ENCODE measurements at places on chromosomes 5 and 9.

DNA sequence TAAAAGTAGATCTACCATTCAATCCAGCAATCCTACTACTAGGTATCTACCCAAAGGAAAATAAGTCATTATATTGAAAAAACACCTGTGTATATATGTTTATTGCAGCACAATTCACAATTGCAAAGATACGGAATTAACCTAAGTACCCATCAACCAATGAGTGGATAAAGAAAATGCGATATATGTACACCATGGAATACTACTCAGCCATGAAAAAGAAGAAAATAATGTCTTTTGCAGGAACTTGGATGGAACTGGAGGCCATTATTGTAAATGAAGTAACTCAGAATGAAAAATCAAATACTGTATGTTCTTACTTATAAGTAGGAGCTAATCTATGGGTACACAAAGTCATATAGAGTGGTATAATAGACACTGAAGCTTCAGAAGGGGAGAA is 63.4 kb upstream of the PITX1 start:
- no peak for DNase-seq

DNA sequence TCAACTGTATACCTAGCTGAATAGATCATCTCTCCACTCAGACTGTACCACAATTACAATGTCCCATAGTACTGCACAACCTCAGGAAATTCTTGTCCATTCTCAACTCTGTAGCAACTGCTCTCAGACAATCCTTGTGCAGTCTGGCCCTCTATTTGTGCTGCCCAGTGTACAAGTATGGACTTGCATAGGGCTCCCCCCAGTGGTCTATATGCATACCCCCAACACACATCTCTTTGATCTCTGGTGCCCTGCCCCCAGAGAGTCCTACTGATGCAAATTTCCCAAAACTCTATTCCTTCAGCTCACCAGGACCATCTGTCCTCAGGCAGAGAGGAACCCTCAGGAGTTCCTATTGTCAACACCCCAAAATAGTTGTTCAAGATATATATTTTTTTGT is 205.3 kb downstream of the SLCO4C1 start:
- no peak for DNase-seq

GRCh38 chr5:14453481-14453880 is 128.1 kb upstream of the OTULINL start:
- DNase-seq, result no peak

- DNase-seq, result no peak
Observed at GRCh38 chr5:148970876-148971275, 92.0 kb downstream of the SH3TC2 start.

DNA sequence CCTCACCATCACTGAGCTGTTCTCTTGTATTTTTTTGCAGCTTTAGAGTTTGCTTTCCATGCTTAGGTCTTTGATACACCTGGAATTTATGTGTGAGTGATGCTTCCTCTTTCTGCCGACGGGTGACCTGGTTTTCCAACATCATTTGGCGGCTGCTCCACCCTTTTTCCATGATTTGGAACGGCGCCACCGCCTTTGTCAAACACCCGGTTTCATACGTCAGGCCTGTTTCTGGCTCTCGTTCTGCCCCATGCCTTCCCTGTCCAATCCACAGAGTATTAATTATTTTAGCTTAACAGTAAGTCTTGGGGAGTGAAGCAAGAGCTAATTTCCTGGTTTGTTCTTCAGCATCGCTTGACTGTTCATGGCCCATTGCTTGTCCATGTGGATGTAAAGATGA is 30.2 kb downstream of the CACNA1B start:
- DNase-seq, result no peak

GRCh38 chr5:176549871-176550270 is 729 bp downstream of the CDHR2 start:
- no peak for DNase-seq

DNA sequence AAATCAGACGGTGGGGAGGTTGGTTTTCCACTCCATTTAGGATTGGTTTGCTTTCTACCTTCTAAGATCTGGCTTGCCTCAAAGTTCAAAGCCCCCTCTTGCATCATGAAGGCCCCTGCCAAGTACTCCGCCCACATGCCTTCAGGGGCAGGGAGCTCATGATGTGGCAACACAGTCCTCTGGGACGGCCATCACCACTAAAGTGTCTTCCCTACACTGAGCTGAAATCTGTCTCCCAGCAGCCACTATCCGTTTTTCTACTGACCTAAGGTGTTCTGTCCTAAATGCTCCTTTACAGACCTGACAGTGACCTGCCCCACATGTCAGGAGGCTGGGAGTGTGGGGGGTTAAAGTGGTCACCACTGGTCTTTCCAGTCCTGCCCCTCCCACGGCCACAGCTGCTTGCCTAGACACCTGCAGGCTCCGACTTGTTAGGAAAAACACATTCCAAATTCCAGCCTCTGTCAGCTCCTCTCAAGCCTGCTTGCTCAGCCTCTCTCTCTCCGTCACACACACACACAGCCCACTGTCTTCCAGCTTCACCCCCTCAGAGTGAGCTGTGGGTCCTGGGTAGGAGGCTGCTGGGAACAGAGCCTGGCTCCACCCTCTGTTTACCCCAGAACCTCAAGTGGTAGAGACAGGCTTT is 44.9 kb downstream of the SHB start:
- DNase-seq, result no peak

DNA sequence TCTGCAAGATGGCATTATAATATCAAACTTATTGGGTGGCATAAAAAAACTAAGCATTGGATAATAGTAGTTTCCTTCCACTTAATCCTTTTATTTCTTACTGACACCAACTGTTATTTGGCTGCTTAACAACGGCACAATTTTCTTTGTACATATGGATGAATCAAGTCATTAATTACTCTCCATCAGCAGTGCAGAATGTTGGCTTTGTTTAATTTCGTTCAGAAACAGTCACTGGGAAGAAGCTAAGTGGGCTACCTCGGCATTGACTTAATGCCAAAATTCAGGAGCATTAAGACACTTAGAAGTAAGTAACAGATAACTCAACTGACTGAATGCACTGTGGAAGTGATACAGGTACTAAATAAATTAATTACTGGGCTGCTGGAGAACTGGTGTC is 460.4 kb downstream of the CTNND2 start:
- no peak for DNase-seq

DNA sequence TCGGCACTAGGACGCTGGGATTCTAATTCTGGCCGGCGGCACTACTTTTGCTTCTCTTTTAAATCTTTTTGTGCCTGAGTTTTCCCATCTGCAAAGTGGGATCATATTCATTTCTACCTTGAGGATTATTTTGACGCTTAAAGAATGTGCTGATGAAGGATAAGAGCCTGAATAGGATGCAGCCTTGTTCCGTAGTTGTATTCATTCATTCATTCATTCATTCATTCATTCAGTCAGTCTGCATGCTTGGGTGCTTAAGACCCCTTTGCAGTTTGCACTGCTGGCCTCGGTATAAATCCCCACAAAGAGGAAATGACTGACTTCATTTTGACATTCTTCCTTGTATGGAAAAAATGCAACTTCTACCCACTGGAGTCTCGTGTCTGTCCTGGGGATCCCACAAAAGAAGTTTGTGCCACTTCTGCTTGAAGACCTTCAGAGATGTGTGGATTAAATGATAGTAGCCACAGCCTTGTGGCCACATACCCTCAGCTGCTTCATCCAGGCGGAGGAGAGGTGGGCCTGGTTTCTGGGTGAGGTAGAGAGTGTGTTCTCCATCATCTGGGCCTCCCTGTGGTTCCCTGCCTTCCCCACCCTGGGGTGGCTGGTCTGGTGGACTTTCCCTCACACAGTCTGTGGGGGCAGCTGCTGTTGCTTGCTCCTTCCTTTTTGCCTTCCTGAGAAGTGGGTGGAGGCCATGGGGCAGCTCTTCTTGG is 62.6 kb downstream of the PPARGC1B start:
- DNase-seq, result no peak

- no peak for DNase-seq
Observed at GRCh38 chr5:77095189-77095588, 8.1 kb upstream of the ZBED3 start.

GRCh38 chr5:44827681-44828080 is 18.9 kb downstream of the MRPS30 start:
- no peak for DNase-seq

DNA sequence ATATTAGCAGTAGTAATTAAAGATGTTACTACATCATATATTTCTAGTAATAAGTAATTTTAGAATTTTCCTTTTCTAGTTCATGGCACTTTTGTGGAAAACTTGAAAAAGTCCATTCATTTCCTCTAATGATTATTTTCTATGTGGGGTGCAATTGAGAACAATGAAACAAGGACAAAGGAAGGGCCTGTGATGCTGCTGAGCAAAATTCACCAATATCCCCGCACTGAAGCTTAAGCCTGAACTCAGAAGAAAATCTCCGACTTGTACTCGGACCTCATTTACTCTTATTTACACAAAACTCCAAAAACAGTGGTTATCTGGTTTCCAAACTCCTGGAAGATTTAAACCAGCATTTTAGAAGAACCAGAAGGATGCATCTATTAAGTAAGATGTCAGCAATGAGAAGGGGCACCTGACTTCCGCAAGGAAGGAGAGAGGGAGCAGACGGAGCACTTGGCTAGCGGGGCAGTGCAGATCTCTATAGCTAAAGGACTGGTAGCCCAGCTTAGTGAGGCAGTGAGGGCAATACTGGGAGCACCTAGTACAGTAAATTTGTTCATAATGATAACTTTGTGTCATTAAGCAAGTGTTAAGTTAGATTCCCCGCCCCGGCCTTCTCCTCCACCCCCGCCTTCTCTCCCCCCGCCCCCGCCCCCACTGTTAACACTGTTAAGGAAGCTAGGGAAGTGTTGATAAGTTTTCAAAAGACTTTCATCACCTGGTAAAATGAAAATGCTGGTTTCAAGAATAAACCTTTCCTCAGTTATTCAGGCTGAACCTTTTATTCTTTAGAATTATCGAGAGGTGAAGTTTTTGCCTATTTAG is 123.3 kb downstream of the ZSWIM6 start:
- no peak for DNase-seq

DNA sequence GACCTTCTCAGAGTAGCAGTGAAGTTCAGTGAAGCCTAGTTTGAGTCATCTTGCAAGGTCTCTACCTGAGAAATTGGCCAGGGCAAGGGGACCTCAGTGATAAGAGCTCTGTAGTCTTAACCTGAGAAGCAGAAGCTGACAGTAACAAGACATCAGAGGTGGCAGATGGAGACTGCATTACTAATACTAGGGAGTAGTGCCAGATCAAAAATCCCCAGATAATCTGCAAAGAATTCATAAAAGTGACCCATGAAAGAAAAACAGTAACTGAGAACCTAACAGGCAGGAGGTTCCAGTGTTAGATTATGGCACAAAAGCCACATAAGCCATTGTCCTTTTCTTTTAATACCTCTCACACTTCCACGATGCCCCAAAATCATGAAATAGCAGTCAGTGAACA is 175.5 kb downstream of the MUSK start:
- no peak for DNase-seq

GRCh38 chr9:133401588-133401987 is 16.2 kb downstream of the REXO4 start:
- no peak for DNase-seq

GRCh38 chr5:116905885-116906284 is 331.3 kb upstream of the SEMA6A start:
- no peak for DNase-seq

DNA sequence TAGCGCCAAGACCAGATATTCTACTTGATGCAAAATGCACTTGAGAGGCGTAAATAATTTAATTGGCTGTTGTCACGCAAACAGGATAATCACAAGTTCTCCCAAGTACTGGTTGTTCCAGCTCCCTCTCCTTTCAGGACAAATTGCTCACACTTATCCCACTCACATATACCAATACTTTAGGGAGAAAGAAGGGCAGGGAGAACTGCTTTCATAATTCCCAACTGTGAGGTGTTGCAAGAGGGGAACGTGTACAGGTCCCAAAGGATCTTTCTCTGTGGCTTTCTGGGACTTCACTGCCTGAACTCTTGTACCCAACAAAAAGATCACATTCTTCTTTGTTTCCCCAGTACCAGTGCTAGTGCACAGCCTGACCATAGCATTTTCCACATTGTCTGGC is 21.5 kb upstream of the TGFBI start:
- DNase-seq, result no peak

GRCh38 chr5:157204765-157205164 is 24.1 kb downstream of the ITK start:
- no peak for DNase-seq

DNA sequence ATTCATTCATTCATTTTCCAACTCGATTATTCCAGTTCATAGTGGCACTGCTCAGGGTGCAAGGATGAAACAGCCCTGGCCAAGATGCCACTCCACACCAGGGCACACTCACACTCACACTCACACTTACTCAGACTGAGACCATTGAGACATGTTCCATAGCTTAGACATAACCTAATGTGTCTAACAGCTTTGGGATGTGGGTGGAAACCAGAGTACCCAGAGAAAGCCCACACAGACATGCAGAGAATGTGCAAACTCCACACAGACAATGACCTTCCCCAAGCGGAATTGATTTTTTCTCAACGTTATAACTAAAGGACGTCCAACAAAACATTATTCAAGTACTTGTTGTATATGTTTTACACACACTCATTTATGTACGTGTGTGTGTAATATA is 1363.5 kb downstream of the EFNA5 start:
- no peak for DNase-seq

DNA sequence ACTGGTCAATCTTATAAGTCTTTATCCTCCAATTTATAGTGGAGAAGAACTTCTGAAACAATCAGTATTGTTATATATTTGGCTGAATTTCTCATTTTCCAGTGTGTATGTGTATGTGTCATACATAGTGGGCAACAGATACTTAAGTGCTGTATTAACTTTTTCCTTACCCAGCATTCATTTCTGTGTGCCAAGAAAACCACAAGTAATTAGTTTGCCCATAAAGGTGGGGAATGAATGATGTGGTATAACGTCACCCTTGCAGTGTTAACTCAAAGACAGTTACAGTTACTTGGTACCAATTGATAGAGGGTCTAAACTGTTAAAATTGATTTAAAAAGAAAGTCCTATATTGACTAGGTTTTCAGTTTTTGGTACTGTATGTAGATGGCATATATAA is 2.0 kb downstream of the OGN start:
- DNase-seq, result no peak

GRCh38 chr9:20289423-20290010 is 332.8 kb downstream of the MLLT3 start:
- DNase-seq, result no peak

- no peak for DNase-seq
Observed at GRCh38 chr5:166365164-166365563, 1926.3 kb upstream of the WWC1 start.

GRCh38 chr5:58099257-58099656 is 360.6 kb downstream of the PLK2 start:
- no peak for DNase-seq
